ENCODE measurements at places on chromosomes 3 and 15.

- DNase-seq = peak; percentile 90
Observed at GRCh38 chr3:149086232-149086988, at the start of gene HLTF. TSS of gene HLTF (minus strand) at chr3:149086533. CDS start at chr3:149086336, 197 bp downstream.

GRCh38 chr3:130640027-130640426 is 106.6 kb downstream of the PIK3R4 start:
- DNase-seq = no peak

GRCh38 chr3:153233986-153234385 is 72.0 kb downstream of the RAP2B start:
- DNase-seq = no peak

DNA sequence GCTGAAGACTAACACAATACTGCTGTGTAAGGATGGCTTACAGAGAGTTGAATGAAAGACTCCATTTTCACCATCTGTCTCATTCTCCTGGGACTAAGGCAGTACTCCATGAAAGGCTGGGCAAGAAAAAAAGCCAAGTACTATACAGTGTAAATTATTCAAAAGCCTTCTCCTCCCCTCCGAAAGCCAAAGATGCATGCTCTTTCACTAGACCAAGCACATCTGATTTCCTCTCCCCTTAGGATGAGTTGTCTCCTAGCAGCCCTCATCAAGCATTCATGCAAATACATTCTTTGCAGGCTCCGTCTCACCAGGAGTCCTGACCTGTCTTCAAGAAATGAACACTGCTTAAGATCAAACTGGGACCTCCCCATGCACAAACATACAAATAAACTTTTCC is 133.5 kb upstream of the THBS1 start:
- no peak for DNase-seq

GRCh38 chr15:63157891-63158431 is 684 bp upstream of the RPS27L start:
- DNase-seq = no peak

GRCh38 chr3:197197334-197197733 is 101.1 kb downstream of the DLG1 start:
- DNase-seq = no peak
